Pancreas (tissue), 10 donors: ENCODE measurements at places on chromosomes 3 and 15. TPM values are rescaled to one million over a fixed set of nuclear protein-coding genes. Genes with fewer than 3 reads are reported as not detected.

CADPS gene
- 112 TPM for polyA plus RNA-seq

RTP3 gene
- polyA plus RNA-seq: not detected

RAB27A gene
- 6.4 TPM for polyA plus RNA-seq

MYRIP gene
- polyA plus RNA-seq: 2.5 TPM

AADACL2 gene
- polyA plus RNA-seq: not detected

ESYT3 gene
- 2.1 TPM for polyA plus RNA-seq

CHL1 gene
- 1.9 TPM for polyA plus RNA-seq

ADGRG7 gene
- polyA plus RNA-seq: not detected

B3GALNT1 gene
- polyA plus RNA-seq: 5.7 TPM

OSTN gene
- not detected for polyA plus RNA-seq

C3orf80 gene
- polyA plus RNA-seq: 2.0 TPM

IL16 gene
- 2.5 TPM for polyA plus RNA-seq
